Activated T-cell treated with anti-CD3 and anti-CD28 coated beads, Interleukin-2, amount 50 U/mL, for 72 hours (primary cell): ENCODE measurements at places on chromosomes 2 and 18. TPM values are rescaled to one million over a fixed set of nuclear protein-coding genes. Genes with fewer than 3 reads are reported as not detected.
A peak's percentile ranks its signal among the peaks of the same experiment; 100 is the strongest.

DNA sequence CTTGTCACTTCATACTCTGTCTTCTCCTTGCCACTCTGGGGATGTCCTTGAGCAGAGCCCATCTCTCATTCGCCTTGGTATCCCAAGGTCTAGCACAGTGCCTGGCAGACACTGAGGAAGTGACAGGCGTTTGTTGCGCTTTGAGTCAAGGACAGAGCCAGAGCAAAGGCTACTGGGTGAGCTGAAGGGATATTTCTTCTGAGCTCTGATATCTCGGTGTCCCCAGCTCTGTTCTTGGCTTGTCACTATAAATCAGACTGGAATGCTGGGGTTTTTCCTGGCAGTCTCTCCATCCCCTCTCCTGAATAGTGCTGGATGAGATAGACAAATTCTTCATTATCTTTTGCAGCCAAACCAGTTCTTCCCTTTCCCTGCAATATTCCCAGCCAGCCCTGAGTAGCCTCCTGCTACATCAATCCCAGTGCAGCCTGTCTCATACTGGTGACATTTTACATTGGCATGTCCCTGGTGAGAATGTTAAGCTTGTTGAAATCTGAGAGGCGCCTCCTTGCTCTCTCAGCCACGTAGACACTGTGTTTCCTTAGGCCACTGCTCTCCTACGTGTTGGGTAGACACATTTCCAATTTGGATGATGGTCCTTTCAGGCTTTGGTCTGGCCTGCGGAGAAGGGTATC, 61.7 kb downstream of the CTIF start:
- no peak for DNase-seq

GRCh38 chr2:40384714-40385113, 67.2 kb downstream of the SLC8A1 start:
- DNase-seq = no peak

DNA sequence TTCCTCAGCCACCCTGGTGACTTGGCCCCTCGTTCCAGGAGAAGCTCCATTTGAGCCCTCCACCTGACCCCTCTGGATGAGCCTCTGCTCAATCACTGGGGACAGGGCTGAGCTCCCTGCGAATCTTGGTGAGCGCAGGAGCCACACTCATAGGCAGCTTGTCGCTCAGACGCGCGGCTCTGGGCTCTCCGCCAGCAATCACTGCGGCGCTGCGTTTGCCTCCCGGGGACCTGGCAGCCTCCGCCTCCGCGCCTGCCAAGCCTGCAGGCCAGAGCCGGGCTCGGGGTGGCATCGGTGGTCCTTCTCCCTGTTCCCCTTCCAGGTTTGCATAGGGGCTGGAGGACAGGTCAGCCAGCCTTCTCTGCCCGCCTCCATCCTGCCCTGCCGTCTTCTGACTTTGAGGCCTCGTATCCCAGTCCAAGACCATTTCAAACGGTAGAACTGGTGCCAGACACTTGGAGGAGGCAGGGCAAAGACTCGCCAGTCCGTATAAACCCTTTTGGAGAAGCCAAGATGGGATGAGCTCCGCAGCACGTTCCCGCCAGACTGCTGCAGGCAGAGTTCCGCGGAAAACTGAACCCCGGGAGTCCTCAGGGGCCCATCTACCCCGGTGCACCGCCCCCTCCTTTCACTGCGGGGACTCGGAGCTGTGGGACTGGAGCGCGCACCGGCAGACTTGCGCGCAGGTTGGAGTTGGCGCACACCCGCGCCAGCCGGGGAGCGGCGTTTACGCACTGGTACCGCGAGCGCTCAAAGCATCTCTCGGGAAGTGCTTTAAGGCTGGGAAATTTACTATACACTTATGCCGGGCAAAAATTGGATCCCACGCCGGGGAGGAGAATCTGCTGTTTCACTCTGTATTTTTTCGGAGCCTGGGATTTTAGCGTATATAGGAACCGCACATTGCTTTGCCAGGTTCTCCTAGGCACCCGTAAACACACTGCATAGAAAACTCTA, 1.1 kb upstream of the TACR1 start:
- peak; percentile 9 for DNase-seq

- no peak for DNase-seq
These were observed 14.5 kb downstream of the RTN4 start for GRCh38 chr2:55035716-55036115.

DNA sequence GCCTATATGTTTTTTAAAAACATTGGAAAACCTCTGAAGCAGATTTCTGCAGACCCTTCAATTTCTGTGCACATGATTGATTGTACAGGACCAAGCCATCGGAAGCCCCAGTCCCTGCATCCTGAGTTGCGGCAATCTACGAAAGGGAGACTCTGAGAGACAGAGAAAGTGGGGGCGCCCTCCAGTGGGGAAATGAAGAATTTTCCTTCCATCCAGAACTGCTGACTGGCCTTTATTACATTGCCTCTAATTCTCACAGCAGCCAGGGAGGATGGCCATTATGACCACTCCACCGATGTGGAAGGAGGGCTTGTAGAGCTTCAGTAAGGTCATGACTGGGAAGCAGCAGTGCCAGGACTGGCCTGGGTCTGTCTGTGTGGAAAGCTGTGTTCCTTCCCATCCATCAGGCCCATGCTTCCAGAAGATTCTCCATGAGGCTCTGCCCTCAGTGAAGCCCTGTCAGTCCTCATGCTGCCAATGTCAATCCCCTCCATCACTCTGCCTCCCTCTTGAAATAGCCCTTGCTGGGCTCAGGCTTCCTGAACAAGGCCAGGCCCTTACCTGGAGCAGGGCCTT, 20.0 kb upstream of the RESP18 start:
- peak; percentile 74 for DNase-seq

DNA sequence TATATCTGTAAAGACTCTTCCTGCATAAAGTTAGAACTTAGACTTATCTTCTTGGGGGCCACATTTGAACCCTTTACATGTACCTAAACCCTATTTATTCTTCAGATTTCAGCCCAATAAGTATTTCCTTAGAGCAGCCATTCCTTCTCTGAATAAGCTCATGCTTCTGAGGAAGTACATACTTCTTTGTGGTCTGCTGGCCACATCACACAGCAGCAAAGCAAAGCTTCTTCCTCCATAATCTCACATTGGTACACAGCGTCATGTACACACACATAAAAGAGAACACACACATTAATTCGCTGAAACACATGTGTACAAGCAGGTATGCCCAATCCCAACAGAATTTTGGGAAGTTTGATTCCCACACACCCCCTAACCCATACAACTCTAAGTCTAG, 331.0 kb downstream of the CDH2 start:
- DNase-seq = no peak

Gene ARHGAP15
- total RNA-seq = 111 TPM
